Activated CD8-positive, alpha-beta memory T cell treated with anti-CD3 and anti-CD28 coated beads for 24 hours (primary cell): ENCODE measurements at places on chromosomes 5 and 9.

- peak; percentile 37 for DNase-seq
Measured at GRCh38 chr5:944992-945685, 52.5 kb downstream of the TRIP13 start.

GRCh38 chr5:121962347-121962670 is 534 bp downstream of the SRFBP1 start:
- DNase-seq: no peak

- no peak for DNase-seq
Measured at GRCh38 chr9:99213197-99213596, 8.5 kb downstream of the ALG2 start.

GRCh38 chr5:158300256-158300655 is 441.3 kb upstream of the CLINT1 start:
- no peak for DNase-seq

GRCh38 chr5:167305591-167306213 is 985.7 kb upstream of the WWC1 start:
- no peak for DNase-seq

DNA sequence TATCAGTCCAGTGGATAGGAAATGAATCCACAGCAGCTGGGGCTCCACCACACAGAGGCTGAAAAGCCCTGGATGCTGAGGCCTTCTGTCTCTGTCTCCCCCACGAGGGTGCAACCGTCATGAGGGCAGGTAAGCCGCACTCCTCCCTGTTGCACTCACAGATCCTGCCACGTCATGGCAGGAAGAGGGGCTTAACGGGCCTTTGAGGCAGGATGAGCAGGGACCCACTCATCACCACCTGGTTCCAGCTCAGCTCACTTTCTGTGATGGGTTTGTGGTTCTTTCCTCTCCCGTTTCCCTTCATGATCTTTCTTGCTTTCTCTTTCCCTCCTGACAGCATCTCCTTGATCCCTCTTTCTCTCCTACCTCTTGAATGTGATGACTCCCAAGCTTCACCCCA is 575.2 kb downstream of the CCDC171 start:
- no peak for DNase-seq

DNA sequence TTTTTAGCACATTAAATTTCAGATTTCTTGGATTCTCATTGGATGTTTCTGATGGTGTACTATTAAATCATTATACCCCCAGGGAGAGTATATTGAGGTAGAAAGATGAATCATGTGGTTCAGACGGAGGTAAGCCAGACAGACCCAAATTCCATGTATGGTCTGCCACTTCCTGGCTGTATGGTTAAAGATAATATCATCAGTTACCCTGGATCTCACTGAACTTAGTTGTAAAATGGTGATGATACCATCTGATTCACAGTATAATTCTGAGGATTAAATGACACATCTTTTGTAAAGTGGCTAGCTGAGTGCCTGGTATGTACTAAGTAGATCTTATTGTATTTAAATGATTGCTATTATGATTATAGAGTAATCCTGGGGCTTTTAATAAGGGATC is 9.3 kb downstream of the SLC27A6 start:
- no peak for DNase-seq

GRCh38 chr5:61267116-61267515 is 64.9 kb upstream of the ZSWIM6 start:
- DNase-seq: no peak

DNA sequence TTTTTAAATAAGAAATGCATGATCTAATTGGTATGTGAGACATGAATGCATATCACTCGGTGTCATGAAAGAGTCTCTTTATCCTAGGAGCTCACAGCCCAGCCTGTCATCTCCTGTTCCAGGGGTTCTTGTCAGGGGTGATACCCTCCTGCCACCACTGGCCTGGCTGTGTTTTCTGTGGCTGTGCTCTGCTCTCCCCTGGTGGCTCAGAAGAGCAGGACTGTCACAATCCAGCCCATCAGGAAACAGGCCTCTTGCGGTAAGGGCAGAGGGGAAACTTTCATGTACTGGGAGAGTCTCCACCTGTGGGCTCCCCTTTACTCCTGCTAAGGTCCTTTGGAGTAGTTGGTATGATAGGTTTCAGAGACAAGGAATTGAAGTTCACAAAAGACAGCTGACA is 240.2 kb upstream of the GLRA1 start:
- DNase-seq: no peak
